Activated CD8-positive, alpha-beta T cell treated with anti-CD3 and anti-CD28 coated beads for 36 hours (primary cell): ENCODE measurements at places on chromosomes 12 and 14. TPM values are rescaled to one million over a fixed set of nuclear protein-coding genes. Genes with fewer than 3 reads are reported as not detected.

KRT71 gene
- total RNA-seq: not detected

GRCh38 chr14:64185184-64185583, 109.0 kb downstream of the ESR2 start:
- H3K27ac ChIP-seq: no peak overlapping the region
- DNase-seq: no peak
- H3K4me1 ChIP-seq: no peaks in the 10 kb centered on the region
- no peaks in the 10 kb centered on the region for H3K27me3 ChIP-seq
- H3K36me3 ChIP-seq: peaks cover 35% of the 10 kb centered on the region
- H3K4me3 ChIP-seq: no peak overlapping the region

DNA sequence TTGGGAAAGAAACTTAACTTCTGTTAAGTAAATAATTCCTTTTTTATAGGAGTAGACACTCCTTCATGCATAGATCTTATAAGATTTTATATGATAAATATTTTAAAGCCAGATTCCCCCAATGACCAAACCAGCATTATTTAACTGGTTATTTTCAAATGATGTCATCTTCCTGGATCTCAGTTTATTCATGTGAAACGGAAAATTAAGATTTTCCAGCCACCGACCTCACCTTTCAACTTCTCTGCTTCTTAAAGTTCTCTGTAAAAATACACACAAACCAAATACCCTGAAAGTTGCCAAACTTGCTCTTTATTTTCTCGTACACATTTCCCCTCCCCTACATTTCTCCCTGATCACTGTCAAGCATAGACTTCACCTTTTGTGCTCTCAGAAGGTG, 364.2 kb downstream of the GALC start:
- no peak for DNase-seq
- no peaks in the 10 kb centered on the region for H3K4me1 ChIP-seq
- H3K4me3 ChIP-seq: no peak overlapping the region
- H3K27me3 ChIP-seq: no peaks in the 10 kb centered on the region

- no peak overlapping the region for H3K27ac ChIP-seq
- no peaks in the 10 kb centered on the region for H3K36me3 ChIP-seq
- peaks cover 15% of the 10 kb centered on the region for H3K27me3 ChIP-seq
- no peak for DNase-seq
Measured at GRCh38 chr12:34107781-34108404, 85.6 kb downstream of the ALG10 start.

GRCh38 chr12:48996794-48997718, 2.1 kb downstream of the DDN start:
- peaks cover 16% of the 10 kb centered on the region for H3K36me3 ChIP-seq
- H3K27me3 ChIP-seq: peaks cover 40% of the 10 kb centered on the region
- peak; percentile 79 for DNase-seq
- peak overlapping the region; percentile 40 for H3K4me3 ChIP-seq

CMKLR1 gene
- total RNA-seq: not detected

RNASE2 gene
- not detected for total RNA-seq

DNA sequence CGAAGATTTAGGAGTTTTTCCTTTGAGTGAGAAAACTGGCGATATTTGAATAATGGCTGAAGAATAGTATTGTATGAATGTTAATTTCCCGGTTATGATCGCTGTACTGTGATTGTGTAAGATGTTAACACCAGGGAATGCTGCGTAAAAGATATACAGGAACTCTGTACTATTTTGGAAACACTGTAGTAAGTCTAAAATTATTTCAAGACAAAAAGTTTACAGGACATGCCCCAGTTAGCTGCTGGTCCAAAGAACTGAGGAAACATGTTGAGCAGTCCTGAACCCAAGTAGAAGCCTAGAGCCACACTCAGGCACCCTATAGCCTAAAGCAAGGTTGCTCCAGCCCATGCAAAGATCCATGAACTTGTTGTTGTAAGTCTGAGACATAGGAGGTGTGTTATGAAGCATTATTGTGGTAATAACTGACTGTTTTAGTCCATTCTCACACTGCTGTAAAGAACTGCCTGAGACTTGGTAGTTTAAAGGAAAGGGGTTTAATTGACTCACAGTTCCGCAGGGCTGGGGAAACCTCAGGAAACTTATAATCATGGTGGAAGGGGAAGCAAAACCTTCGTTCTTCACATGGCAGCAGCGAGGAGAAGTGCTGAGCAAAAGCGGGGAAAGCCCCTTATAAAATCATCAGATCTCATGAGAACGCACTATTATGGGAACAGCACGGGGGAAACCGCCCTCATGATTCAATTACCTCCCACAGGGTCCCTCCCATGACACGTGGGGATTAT, 99.8 kb upstream of the RESF1 start:
- peak overlapping the region; percentile 28 for H3K27ac ChIP-seq
- no peaks in the 10 kb centered on the region for H3K27me3 ChIP-seq
- peak; percentile 24 for DNase-seq
- peaks cover 3% of the 10 kb centered on the region for H3K36me3 ChIP-seq
- H3K4me1 ChIP-seq: peaks cover 20% of the 10 kb centered on the region
- no peak overlapping the region for H3K4me3 ChIP-seq
